ENCODE measurements at places on chromosomes 11 and 22.

DNA sequence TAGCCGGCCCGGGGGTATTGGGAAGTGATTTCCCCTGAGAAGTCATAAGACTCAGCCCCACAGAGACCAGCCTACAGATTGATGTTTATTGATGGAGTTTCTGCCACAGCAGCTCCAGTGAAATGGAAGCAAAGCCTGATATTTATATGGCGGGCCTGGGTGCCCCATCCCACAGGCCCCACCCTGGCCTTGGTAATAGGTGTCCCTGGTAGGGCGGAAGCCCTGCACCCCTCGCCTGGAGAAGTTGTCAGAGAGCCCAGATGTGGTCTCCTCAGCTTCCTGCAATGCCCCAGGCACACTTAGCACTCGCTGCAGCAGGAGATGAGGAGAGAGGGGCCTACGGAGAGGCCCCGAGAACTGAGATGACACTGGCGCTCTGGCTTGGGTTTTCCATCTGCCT, 107.4 kb downstream of the MORC2 start:
- DNase-seq: no peak

GRCh38 chr22:23591201-23591791, 11.2 kb upstream of the IGLL1 start:
- DNase-seq: peak; percentile 2

DNA sequence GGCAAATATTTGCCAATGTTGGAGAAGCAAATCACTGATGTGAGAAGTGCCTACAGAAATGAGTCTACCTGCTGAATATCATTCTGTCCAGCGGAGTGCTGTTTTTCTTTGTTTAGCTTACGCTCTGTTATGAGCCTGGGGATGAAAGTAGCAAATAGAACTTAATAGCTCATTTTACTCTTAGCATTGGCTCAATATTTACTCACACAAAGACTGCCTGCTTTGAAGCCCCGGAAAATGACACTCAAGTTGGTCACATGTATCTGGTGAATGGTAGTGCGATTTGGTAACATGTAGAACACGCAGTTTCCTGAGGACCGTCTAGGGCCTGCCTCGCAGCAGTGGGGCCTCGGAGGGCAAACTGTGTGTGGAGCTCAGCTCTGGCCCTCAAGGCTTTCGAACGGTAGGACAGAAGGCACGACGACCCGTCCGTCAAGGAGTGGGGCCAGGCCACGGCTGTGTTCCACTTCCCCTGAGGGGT, 38.9 kb downstream of the TBC1D22A start:
- peak; percentile 5 for DNase-seq

GRCh38 chr11:2186669-2187279, 15.2 kb upstream of the TH start:
- DNase-seq: peak; percentile 52

- no peak for DNase-seq
Measured at GRCh38 chr22:49657974-49658590, 169.6 kb downstream of the BRD1 start.

DNA sequence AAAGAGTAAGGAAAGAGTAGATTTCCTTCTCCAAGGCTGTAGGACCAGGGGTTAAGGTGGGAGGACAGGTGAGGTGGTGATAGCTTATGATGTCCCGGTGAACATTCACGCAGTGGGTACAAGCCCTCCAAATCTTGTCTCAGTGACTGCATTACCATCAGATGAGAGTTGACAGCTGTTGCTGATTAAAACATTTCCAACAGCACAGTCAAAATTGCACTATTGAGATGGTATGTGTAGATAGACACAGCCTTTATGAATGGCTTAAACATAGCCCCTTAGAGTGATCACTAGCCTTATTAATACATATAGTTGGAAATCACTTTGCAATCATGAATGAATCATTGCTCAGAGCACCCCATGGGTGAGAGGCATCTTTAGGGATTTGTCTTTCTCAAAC, 7.3 kb downstream of the NELL1 start:
- no peak for DNase-seq

All from NCI-H1417 treated with DMSO at 0.1 percent for 48 hours (cell line).